ENCODE measurements at places on chromosomes 12 and 14.

DNA sequence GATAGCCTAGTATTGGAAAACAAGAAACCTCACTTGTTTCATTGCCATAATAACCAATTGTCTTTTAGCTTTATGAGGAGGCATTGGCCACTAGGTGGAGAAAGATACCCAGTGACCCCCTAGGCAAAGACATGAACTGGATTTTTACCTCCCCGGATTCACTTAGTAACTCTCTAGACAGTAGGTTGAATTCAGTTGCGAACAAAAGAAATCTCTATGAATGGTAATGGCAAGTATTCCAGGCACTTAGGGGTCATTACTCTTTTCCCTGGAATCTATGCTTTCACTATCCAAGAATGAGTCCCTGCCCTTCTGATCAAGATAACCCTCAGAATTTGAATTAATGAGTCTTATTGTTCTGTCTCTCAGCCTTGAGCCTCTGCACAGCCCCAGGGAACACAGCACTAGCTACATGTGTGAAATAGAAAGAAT is 29.5 kb upstream of the RHOJ start:
- no peak for DNase-seq

DNA sequence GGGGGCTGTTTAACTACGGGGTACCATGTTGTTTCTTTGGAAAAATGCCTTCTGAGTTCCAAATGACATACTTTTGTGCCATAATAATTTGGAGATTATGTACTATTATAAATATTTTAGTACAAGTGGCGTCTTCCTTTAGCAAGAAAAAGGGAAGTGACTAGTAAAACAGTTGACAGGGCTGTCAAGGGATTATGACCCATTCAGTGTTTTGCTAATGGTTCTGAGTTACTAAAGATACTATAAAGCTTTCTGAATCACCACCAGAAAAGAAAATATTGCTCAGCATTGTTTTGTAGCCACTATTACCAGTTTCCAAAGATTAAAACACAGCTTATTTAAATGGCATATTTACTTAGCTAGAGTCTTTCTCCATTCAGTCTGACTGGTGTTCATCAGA is 334.9 kb downstream of the SNAPC1 start:
- no peak for DNase-seq

GRCh38 chr14:101186544-101186943 is 283.0 kb upstream of the RTL1 start:
- DNase-seq: no peak

DNA sequence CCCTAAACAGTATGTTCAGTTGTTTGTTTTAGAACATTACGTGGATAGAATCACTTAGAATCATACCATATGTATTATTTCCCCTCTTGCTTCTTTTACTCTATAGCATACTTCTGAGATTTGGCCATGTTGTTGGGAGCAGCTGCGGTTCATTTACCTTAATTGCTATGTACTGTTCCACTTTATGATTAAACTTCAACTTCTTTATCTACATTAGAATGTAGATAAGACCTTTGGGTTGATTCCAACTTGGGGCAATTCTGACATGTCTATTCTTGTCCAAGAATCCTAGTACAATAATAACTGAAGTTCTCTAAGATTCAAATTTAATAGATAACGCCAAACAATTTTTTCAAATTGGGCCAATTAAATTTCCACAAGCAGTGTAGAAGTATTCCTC is 80.7 kb downstream of the GRIN2B start:
- no peak for DNase-seq

DNA sequence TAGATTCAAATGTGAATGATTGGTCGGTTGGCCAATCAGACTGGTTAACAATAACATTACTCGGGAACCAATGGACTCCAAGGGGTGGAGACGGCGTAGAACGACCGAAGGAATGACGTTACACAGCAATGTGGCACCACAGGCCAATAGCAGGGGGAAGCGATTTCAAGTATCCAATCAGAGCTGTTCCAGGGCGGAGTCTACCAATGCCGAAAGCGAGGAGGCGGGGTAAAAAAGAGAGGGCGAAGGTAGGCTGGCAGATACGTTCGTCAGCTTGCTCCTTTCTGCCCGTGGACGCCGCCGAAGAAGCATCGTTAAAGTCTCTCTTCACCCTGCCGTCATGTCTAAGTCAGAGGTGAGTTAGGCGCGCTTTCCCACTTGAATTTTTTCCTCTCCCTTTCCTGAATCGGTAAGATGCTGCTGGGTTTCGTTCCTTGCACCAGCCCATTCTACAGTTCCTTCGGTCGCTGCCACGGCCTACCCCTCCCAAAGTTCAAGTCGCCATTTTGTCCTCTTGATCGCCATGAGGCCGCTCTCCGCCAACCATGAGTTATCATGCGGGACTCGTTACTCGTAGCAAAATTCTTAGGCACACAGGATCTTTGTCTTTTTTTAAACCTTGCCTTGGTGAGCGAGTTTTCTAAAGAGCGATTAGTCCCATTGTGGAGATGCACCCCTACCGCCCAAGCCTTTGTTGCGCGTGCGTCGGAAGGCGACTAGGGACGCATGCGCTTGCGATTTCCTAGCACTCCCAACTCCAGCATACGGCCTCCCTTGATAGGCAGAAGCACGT is at the start of gene HNRNPA1:
Gene HNRNPA1 (plus strand): TSS at position 259 of the 793 bp plus-strand sequence. CDS start 82 bp downstream, at position 341.
- DNase-seq: peak; percentile 87

DNA sequence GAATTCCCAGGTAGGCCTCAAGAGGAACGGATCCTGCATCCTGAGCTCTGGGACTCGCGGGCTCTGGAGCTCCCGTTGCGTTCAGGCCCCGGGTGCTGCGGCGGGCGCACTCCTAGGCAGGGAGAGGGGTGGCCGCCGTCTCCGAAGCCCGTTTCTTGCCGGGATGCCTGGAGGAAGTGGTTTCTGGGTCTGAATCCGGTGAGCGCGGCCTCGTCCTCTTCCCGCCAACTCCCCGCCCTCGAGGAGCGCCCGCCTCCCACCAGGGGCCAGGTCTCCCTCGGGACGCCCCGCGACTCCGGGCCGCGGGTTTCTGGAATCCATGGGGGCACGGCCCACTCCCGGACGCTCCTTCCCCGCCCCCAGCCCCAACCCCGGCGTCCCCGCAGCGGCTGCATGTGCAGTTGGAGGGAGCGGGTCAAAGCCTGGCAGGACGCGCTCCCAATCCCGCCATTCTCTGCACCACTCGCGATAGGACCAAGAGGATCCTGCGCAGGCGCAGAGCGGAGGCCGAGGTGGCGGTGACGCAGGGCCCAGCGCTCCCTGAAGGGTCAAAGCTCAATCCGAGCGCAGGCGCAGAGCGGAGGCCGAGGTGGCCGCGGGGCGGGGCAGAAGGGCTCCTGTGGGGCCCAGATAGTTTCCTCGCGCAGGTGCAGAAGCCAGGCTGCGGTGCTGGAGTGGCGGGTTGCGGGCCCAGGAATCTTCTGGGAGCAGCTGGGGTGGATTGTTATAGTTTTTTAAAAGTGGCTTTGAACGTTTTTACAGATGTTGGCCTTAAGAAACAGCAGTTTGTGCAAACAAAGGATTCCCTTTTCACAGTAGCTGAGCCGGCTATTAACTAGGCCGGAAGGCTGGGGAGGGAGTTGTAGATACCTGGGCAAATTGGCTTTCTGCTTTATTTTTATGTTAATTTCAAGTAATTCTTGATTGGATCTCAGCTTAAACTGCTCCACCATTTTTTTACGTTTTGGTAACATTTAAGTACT is 796.4 kb downstream of the AACS start:
- no peak for DNase-seq

GRCh38 chr14:24534286-24534685 is 26.2 kb upstream of the CMA1 start:
- no peak for DNase-seq

DNA sequence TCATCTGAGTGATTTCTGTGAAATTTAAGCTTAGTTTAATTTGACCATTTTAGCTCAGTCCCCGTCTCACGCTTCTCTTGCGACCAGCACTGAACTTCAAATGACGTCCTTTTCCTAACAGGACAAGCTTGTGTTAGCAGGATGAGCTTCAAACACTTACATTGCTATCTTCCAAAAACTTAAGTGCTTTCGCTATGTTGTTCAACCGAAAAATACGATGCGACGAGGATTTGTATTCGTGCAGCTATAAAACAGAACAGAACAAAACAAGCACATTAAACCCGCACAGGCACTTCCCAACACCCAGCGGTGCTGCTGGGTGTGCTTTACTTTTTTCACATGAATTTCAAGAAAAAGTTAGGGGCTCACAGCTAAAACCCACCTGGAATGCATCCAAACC is 64.2 kb upstream of the DICER1 start:
- no peak for DNase-seq

DNA sequence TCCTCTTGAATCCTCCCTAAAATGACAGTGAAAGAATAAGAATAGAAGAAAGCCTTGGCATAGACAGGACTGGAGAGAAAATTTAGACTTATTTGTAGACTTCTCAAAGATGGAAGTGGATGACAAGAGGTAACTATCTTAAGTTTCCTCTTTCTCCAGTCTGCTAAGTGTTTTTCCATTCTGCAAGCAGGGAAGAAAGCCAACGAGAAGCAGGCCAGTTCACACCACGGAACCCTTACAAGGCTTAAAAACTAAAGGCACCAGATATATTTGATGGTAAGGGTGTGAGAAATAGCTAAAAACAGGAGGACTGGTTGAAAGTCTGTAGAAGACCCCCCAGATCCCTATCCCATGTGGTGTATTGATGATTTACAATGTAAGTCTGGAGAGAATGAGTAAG is 82.9 kb upstream of the GPHB5 start:
- DNase-seq: no peak

DNA sequence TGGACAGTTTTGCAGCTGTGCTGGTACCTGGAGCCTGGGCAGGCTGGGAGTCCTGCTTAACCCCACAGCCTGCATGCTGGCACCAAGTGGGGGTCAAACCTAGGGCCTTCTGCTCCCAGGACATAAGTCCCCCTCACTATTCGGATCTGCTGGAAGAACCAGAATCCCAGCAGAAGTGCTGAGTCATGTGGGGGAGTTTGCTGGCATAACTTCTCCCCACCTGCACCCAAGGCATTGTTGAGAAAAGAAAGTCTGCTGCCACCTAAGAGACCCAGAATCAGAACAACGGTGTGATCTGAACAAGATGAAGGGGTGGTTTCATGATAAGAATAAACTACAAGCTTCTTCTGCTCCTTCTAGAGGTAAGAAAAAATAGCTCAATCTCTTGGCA is 102.7 kb downstream of the RBM19 start:
- no peak for DNase-seq

- DNase-seq: no peak
These were observed 54.4 kb downstream of the AKAP6 start for GRCh38 chr14:32383364-32384009.

DNA sequence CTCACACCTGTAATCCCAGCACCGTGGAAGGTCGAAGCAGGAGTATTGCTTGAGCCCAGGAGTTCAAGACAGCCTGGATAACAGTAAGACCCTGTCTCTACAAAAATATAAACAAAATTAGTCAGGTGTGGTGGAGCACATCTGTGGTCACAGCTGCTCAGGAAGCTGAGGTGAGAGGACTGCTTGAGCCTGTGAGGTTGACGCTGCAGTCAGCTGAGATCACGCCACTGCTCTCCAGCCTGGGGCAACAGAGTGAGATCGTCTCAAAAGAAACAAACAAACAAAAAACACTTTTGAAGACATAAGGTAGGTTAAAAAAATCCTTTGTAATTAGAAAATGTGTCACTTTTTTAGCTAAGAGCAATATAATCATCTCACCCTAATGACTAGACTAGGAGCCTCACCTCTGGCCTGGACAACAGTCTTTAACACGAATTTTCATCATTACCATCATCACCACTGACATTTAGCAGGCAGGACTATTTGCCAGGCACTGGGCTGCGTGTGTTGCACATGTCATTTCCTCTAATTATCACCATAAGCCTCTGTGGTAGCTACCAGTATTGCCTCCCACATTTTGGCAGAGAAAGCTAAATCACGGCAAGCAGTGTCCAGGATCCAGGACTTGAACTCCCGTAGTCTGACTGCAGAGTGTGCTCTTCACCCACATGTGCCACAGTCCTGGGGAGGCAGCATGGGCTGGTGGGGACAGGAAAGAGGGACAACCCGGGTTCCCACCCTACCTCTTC is 4.6 kb upstream of the SYCP3 start:
- DNase-seq: no peak

DNA sequence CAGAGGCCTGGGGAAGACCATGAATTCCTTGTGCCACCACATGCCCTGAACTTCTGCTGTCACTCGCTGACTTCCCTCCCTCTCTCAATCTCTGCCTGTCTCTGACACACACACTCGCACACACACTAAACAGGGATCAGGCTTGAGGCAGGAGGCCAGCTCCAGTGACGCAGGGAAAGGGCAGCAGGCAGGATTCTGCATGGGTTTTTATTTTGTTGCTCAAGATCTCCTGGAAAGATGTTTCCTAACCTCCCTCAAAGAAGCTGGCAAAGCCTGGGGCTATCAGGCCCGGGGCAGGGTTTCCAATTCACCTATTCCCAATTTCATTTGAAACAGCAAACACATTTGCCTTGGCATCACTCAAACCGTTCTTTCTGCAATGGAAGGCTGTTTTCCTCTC is 27.7 kb upstream of the PEX5 start:
- DNase-seq: no peak

GRCh38 chr14:95488376-95489213 is 27.9 kb downstream of the SYNE3 start:
- DNase-seq: no peak

- no peak for DNase-seq
These were observed 119.5 kb upstream of the RTL1 start for GRCh38 chr14:101022916-101023435.

DNA sequence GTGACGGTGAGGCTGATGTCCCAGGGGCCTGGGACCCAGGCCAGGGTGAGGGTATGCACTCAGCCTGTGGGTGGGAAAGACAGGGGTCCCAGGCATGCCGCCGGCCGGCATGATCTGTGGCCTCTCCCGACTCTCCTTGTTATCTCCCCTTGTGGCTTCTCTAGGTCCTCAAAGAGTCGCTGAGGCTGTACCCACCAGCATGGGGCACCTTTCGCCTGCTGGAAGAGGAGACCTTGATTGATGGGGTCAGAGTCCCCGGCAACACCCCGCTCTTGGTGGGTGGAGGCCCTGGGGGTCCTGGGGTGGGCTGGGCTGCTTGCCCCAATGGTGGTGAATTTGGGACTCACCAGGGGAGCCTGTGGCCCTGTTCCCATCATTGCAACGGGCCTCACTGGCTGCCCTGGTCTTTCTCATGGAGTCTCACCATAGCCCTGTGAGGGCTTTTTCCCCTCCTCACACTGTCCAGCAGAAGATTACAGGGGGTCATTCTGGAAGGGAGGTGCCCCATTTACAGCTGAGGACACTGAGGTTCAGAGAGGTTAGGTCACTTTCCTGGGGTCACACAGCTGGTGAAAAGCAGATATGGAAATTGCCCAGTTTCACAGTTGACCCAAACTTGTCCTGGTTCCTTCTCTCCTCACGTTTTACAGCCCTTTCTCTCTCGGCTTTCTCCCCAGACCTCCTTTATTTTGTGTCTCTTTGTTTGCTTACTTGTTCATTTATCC is 37.9 kb downstream of the CYP46A1 start:
- DNase-seq: no peak

- no peak for DNase-seq
These were observed 245.5 kb downstream of the ADGRD1 start for GRCh38 chr12:131199221-131199620.

DNA sequence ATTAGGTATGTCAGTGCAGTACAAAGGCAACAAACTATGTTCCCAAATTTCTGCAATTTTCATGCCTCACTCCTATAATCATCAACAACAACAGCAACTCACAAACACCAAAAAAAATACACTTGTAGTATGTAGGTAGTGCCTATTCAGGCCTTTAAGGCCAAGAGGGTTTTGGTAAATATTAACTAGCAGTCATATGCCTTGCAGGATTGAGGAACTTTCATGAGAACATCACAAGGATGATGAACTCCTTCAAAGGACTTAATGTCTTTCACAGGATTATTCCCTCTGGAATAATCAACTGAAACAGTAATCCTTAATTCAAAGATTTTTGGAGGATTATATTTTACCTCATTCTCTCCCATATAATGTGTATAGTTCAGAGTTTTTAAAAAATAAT is 293.8 kb downstream of the NOVA1 start:
- no peak for DNase-seq

GRCh38 chr12:130195369-130195768 is 33.1 kb downstream of the FZD10 start:
- DNase-seq: no peak

Measured in stimulated activated CD4-positive, alpha-beta T cell treated with anti-CD3 and anti-CD28 coated beads, Interleukin-12 subunit alpha, Interleukin-12 subunit beta, amount 100 ng/mL, for 24 hours (primary cell).